ENCODE measurements at places on chromosomes 7 and 10.
A peak's percentile ranks its signal among the peaks of the same experiment; 100 is the strongest.

DNA sequence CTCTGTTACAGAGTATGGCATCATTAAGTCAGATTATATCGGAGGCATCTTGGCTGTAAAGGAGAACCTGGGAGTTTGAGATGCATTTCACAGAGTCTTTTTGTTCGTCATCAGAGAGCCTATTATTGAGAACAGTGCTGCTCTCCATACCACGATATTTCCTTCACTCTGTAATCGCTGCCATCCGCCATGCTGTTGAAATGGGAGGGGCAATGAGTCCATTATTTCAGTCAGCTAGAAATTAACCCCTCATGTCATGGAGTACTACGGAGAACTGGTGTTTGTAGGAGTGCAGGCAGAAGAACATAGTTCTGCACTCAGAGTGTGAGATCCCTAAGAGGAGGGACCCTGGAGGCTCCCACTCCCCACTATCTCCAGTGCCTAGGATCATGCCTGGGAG, 59.2 kb downstream of the SLC16A12 start:
- peak; percentile 2 for DNase-seq

GRCh38 chr7:106143711-106144337, 31.7 kb upstream of the SYPL1 start:
- peak; percentile 68 for DNase-seq

GRCh38 chr7:139332697-139333359, 8.3 kb upstream of the FMC1 start:
- DNase-seq = no peak

GRCh38 chr7:47217086-47217485, 364.8 kb downstream of the TNS3 start:
- DNase-seq = no peak

GRCh38 chr7:122268101-122268500, 36.4 kb downstream of the FEZF1 start:
- DNase-seq = no peak

GRCh38 chr7:122622682-122623081, 76.2 kb downstream of the RNF133 start:
- no peak for DNase-seq

DNA sequence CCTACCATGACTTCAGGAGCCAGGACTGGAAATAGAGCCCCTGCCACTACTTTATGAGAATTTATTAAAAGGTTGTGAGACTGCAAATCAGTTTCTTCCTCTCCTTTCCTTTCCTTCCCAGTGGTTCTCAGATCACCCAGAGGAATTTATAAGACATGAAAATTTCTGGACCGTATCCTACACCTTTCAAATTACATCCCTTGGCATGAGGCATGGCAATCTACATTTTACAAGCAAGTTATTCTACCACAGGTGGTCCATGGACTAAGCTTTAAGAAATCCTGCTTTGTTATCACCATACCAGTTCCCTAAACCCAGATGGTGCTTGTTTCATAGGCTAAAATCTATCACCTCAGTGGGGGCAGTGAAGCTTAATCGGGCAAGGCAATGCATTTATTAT, 66.5 kb downstream of the TPK1 start:
- DNase-seq = no peak

DNA sequence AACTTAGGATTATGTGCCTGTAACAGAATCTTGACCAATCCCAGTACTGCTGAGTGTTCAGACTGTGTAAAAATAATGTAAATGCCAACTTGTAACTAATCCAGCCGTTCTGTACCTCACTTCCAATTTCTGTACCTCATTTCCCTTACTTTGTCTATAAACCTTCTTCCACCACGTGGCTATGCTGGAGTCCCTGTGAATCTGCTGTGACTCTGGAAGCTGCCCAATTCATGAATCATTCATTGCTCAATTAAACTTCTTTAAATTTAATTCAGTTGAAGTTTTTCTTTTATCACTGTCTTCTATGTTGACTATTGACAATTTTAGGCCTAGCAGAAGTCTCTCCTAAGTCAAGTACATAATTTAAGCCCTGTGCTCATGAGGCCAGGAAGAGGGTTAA, 215.3 kb upstream of the RHOBTB1 start:
- DNase-seq = no peak

DNA sequence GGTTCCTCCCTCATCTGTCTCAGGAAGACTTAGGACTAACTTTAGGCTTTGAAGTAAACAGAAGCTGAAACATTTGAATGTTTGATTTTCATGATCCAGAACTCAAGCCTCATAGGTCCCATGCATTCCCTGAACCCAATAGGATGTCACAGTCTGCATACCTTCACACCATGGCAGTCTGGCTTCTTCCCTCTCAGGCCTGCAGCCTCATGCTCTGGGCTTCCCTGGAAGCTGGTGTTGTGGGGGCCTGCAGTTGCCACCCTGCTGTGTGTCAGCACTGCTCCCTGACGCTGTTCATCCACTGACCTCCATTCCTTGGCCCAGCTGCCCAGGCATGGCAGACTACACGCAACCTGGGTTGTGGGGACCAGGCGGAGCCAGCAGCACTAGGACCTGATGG, 267.5 kb upstream of the KAT6B start:
- DNase-seq = no peak

GRCh38 chr10:61973169-61973568, 71.7 kb downstream of the ARID5B start:
- no peak for DNase-seq

Measured in SJCRH30 (cell line).